ENCODE measurements at places on chromosomes 4 and X.
A peak's percentile ranks its signal among the peaks of the same experiment; 100 is the strongest.

DNA sequence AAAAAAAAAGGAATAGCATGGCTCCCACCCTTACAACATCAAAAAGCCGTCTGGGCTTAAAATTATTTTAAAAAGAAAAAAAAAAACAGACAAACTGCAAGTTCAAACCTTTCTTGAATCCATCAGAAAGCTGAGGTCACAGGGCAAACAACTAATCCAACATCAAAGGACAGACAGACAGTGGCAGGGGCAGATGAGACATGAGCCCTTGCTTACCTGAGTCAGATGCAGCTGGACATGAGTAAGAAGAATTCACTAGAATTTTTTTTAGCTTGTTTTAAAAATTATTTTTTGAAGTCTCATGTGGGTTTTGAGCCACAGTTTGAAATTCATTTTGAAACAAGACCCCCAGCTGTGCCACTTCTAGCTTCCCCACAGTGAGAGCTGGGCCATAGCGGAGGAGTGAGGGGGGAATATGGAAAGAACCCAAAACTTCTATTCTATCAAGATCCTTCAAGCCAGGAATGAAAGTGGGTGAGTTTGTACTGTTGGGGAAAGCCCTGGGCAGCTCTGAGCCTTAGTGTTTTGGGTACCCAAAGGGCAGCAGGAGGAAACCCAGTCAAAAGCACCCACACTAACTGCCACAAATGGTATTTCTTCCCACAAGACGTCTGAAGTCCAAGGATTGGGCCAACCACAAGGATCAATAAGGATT, 111.4 kb downstream of the ATXN3L start:
- DNase-seq, result no peak

DNA sequence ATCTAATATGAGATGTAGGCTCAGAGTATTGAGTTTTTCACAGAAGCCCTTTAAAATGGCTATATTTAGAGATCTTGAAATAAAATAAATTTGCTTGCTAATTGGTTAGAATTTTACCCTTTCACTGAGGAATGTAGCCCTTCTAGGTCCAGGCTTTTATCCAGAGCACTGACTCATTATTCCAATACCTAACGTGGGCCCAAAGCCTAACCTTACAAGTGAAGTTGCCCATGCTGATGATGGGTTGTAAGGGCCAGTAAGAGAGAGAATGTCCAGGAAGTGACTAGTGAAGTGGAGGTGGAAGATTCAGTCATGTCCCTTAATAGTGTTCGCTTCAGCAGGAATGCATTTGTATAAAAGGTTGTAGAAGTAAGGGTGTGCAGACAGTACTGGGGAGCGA, 155.9 kb downstream of the STIM2 start:
- no peak for DNase-seq

DNA sequence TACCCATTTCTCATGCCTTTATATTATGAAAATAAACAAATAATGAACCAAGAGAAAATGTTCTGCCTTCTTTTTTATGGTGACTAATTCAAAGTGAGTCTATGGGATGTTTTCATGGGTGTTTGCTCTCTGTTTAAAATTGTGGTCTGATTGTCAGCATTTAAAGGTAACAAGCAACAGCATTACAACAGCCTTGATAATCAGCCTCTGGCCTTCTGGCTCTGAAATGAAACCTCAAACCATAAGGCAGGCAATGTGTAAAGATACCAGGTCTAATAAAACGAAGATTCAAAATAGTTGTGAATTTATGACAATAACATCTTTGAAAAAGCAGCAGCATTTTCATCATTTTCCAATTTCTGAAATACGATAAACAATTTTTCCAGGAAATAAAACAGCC, 63.7 kb downstream of the FAM13A start:
- DNase-seq, result no peak

- no peak for DNase-seq
These were observed 12.6 kb upstream of the SLC10A4 start for GRCh38 chr4:48470570-48470969.

DNA sequence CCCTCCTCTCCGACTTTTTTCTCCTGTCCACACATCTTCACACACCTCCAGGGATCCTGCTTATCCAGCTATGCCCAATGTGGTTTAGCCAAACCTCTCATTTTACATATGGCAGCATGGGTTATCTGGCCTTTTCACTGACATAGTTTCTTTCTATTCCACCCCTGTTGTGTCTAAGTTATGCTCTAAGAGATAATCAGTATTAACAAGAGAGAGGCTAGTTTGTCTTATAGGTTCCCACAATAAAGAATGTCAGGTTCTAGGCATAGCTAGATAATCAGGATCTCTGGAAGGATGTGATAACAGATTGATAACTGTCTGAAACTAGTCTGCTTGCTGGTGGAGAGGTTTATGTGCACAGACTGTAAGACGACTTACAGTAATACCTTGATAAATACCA, 7.7 kb upstream of the GALNT7 start:
- no peak for DNase-seq

DNA sequence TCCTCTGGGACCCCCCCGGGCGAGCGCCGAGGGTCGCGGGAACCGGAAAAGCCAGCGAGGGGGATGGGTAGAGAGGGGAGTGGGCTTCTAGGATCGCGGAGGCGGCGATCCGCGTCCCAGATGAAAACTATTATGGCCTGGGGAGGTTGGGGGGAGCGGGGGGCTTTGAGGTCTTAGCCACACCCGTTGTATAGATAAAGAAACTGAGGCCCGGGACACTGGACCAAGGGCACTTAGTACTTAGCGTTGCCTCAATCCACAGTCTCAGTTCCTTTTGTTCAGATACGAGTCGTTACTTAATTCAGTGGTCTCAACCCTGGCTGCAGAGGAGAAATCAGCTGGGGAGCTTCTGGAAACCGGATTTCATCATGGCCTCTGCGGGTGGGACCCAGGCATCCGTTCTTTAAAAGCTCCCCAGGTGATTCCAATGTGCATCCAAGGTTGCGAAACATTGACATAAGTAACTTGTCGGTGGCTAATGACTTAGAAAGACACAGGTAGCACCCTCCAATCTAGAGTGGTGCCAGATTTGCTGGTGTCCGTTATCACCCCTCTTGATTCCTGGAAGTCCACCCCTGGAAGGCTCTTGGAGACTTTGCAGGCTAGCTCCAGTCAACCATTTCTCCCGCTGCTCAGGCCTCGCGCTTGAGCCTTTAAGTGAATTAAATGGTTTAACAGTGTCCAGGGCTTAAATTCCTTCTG, 90.7 kb downstream of the GEMIN8 start:
- no peak for DNase-seq

GRCh38 chrX:132594129-132594528, 105.3 kb upstream of the MBNL3 start:
- no peak for DNase-seq

- no peak for DNase-seq
These were observed 27.8 kb upstream of the MSANTD1 start for GRCh38 chr4:3221184-3221494.

DNA sequence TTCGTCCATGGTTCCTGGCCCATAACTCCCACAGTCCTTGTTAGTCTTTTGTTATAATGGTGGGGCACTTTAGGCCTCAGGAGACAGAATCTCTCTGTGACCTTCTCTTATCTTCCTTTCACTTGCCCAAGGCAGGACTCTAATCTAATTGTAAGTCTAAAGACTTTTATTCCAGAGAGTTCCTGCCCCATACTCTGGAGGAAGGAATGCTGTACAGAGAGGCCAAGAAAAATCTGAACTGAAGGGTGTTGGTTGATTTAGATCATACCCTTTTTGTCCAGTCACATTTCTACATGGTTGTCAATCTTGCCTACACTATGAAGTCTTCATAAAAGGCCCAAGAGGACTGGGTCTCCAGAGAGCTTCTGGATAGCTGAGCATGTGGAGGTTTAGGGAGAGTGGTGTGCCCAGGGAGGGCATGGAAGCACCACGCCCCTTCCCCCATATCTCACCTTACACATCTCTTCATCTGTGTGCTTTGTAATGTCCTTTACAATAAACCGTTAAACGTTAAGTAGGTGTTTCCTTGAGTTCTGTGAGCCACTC, 84.5 kb downstream of the AFF1 start:
- DNase-seq, result no peak

DNA sequence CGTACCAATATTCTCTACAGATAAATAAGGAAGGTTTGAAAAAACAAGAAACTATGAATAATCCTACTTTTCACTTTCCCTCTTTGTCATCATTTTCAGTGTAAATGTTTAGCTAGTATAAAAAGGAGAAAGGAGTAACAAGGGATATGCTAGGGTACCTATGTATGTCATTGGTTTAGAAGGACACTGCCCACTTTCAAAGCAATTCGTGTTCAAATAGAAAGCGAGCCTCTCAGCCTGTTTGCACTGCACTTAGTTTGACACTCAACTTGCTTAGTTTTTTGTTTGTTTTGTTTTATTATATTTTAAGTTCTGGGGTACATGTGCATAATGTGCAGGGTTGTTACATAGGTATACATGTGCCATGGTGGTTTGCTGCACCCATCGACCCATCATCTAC, 21.6 kb upstream of the RXFP1 start:
- no peak for DNase-seq

DNA sequence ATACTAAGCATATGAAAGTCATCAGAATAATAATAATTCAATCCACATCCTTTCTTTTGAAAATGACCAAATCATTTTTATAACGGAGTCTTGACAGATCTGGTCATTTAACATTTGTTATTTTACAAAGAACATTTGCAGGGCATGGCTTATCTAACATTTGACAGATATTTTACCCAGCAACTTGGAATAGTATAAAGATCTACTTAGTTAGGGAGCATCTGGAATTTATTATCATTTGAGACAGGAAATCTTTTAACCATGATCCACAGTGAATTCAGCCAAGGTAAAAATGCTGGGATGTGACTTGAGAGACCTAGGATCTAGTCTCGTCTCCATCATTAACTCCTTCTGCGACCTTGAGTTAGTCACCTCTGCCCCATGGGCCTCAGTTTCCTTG, 22.4 kb downstream of the STARD8 start:
- no peak for DNase-seq

DNA sequence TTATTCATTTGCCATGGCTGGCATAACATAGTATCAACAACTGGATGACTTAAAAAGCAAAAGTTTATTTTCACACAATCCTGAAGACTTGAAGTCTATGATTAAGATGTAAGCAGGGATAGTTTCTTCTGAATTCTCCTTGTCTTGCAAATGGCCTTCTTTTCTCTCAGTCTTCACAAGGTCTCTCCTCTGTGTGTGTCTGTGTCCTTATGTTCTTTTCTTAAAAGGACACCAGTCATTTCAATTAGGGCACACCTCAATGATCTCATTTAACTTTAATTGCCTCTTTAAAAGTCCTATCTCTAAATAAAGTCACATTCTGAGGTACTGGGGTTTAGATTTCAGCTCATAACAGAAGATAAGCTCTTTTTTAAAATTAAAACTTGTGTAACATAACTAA, 399.7 kb downstream of the PABPC4L start:
- no peak for DNase-seq

DNA sequence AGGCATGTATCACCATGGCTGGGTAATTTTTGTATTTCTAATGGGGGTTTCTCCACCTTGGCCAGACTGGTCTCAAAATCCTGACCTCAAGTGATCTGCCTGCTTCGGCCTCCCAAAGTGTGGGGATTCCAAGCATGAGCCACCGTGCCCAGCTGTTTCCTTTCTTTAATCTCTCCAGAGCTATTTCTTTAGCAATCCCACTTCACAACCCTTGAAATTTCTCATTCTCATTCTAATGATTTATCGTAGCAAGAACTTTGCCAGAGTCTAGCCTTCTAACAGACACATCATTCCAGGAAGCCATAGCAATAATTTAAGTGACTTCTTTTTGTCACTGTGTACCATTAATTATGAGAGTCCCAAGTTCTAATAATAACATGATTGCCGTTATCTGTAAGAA, 68.6 kb downstream of the RXFP1 start:
- no peak for DNase-seq

DNA sequence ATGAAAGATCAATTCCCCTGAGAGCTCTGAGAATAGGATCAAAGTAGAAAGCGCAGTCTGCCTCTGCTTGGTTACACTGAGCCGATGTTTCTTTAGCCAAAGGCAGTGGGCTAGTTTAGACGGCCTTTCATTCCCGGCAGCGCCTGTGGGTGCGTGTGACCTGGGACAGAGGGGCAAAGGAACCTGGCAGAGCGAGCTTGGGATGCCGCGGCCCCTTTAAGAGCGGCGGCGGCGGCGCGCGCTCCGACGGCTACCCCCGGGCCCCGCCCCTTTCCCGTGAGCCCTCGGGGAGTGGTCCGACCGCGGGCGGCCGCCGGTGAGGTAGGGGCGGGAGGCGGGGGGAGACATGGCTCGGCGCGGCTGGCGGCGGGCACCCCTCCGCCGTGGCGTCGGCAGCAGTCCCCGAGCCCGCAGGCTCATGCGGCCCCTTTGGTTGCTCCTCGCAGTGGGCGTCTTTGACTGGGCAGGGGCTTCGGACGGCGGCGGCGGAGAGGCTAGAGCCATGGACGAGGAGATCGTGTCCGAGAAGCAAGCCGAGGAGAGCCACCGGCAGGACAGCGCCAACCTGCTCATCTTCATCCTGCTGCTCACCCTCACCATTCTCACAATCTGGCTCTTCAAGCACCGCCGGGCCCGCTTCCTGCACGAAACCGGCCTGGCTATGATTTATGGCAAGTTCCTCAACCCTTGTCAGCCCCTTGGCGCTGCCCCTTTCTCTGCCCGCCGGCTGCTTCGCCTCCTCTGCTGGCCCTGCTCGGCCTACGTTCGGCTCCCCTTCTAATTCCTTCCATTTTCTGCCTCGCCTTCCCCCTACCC, at the start of gene SLC9A6:
SLC9A6 (plus strand) TSS at position 279 of the 816 bp plus-strand sequence; CDS start at position 503, 224 bp downstream.
- peak; percentile 40 for DNase-seq

DNA sequence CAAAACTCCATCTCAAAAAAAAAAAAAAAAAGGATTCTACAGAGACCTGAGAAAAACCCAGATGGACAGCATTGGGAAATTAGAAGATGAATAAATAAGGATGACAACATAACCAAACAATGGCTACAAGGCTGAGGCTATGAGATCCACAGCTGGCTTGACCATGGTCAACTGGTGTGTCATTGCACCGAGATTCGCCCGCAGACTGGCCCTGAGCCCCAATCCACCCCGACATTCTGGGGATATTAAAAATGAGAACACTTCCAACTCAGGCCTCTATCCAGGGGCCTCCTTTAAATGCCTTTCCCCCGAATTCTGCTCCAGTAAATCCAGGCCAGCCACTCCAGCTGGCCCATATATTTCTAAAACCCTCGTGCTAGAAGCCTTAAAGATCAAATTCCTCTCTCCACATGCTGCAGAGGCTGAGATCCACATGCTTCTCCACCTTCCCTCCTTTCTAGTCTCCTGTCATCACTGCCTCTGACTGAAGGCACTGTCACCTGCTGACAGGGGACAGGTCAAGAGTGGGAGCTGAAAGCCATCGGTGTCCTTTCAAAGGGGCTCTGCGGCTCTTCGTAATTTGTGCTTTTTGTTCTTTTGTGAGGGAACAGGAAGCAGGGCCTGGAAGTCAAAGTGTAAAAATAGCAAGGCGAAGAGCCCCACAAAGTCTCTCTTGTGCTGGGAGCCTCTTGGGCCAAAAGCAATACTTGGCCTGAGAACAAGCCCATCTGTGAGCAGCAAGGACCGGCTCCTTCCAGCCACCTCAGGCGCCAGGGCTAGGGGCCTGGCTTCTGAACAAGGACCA, 203.7 kb downstream of the NSUN7 start:
- DNase-seq, result no peak

GRCh38 chr4:99361899-99362275, 9.3 kb upstream of the ADH1C start:
- DNase-seq, result no peak

All from stimulated activated CD8-positive, alpha-beta memory T cell treated with anti-CD3 and anti-CD28 coated beads, Interleukin-7, amount 100 ng/mL, for 1 hour (primary cell).